Inflammatory macrophage (primary cell): ENCODE measurements at places on chromosomes 7 and 10.

DNA sequence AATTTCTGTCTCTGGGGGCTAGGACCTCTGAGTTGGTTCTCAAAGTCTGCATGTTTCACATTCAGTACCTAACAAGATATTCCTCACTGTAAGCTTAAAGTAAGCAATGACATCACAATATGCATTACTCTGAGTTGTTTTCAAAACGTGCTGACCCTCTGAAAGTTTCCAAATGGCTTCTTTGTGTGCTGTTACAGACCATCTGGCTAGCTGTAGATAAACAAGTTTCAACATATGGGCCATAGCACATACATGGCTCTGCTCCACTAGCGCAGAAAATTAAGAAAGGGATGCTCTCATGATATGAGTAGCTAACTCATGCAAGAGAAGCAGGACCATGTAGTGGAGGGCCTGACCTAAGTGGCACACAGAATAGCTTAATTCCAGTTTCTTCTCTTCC, 119.0 kb downstream of the HTR7 start:
- DNase-seq = no peak

DNA sequence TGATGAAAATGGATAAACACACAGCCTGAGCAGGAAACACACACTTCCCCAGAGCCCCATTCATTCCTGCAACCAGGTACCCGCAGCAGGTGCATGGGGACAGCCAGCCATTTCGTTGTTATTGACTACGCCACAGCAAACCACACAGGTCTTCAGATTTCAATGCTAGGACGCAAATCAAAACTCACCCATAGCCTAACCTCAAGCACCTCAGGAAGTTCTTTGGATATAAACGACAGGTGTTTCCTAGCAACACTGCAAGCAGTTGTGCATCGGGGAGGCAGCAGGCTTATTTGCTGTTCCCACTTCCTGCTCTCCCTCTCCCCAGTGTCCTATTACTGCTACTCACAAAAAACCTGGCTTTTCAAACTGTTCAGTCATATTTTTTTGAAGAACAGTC, 176.5 kb upstream of the FRMD4A start:
- DNase-seq = no peak

DNA sequence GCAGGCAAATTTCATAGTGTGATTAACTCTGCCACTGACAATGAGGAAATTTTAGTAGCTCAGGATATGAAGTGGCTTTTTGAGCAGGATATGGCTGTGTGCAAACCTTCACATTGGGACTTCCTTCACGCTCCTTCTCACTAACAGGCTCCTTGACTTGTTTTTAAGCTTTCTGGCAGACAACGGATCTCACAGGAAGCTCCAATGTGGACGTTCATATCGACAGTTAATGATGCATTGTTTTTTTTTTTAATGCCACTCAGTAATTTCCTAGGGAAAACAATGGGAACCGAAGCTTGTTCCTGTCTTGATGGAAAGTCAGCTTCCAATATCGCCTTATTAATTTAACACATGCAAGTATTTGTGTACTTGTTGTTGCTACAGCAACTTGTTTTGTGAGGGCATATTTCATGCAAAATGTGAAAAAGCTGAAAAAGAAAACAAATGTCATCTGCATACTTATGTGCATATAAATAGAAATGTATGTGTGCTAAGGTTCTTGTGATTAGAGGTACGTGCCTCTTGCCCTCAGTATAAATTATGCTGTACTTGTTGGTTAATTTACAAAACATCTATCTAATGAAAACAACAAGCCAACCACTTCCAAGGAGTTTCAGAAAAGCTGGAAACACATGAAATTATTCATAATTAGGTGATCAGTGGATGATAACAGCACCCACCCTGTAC, 84.7 kb downstream of the NRP1 start:
- DNase-seq = no peak

DNA sequence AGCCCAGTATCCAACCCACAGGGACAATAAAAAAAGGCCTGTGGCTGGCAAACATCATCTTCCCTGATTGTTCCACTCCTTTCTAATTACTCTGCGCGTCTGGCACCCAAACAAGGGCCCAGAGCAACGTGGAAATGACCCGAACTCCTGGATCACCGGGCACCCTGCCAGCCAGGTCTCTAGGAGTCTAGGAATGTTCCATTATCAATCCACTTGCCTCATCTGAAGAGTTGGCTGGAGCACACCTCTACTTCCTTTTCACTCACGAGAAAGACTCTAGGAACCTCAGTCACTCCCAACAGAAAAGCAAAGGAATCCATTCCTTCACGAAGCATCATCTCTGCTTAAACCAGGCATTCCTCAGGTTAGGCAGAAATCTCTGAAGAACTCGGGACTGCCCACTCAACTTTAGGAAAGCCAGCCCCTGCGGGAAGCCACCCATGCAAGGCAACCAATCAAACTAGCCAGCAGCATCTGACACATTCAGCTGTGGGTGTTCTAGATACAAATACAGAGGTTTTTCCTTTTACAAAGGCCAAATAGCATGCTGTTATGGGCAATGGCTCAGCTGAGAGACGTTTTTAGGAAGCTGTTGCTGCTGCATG, 37.7 kb downstream of the ATXN7L1 start:
- DNase-seq = no peak

DNA sequence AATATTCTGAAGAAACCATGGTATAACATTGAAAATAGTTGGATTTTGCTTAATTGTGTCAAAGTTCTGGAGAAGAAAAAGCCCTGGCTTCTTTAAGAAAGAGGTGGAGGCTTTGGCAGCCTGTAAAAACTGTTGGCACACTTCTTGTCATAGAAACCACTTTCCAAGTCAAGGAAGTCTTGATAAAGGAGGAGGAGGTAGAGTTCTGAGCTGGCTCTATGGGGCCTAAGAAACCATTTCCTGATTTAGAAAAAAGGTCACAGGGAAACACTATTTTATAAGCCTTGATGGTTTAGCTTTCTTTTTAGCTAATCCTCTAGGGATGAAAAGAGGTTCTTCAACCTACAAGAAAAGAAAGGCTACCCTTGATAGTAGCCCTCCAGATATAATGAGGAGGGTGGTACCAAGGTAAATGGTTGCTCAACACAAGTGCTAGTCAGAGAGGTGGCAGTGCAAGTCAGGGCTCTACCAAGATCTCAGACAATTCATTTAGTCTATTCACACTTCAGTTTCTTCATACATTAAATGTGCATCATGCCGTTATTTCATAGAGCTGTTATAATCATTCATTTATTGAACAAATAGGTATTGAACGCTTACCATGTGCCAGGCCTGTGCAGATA, 346.9 kb downstream of the RNLS start:
- DNase-seq = no peak

- no peak for DNase-seq
Observed at GRCh38 chr7:74027683-74028320, at the start of gene ELN. Gene ELN, plus strand, starts transcription at chr7:74028173. Its CDS starts 15 bp downstream, at chr7:74028188.

- no peak for DNase-seq
Observed at GRCh38 chr7:81648716-81649115, 121.1 kb downstream of the HGF start.

DNA sequence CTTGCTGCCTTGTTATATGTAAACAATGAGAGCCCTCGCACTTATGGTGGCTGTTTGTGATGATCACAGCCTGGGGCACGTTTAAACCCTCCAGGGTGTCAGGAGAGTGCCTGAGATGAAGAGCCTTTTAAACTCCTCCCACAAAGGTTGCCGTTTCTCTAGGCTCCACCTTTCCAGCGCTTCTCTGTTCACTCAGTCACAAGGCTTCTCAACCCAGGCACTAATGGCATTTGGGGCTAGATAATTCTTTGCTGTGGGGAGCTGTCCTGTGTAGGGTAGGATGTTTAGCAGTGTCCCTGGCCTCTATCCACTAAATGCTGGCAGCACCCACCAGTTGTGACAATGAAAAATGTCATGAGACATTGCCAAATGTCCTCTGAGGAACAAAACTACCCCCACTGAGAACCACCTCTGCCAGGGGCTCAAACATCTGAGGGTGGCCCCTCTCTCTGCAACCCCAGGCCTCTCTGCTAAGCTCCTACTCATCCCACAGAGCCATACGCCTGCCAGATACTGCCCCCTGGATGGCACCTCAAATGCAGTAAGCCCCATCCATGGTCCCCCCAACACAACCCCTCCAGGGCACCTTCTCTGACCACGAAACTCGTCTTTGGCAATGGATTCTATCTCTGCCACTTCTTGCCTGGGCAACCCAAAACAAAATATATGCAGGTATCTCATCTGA, 144.3 kb upstream of the ZMIZ1 start:
- no peak for DNase-seq

- DNase-seq = no peak
Observed at GRCh38 chr10:112803961-112804401, 146.1 kb upstream of the TCF7L2 start.

DNA sequence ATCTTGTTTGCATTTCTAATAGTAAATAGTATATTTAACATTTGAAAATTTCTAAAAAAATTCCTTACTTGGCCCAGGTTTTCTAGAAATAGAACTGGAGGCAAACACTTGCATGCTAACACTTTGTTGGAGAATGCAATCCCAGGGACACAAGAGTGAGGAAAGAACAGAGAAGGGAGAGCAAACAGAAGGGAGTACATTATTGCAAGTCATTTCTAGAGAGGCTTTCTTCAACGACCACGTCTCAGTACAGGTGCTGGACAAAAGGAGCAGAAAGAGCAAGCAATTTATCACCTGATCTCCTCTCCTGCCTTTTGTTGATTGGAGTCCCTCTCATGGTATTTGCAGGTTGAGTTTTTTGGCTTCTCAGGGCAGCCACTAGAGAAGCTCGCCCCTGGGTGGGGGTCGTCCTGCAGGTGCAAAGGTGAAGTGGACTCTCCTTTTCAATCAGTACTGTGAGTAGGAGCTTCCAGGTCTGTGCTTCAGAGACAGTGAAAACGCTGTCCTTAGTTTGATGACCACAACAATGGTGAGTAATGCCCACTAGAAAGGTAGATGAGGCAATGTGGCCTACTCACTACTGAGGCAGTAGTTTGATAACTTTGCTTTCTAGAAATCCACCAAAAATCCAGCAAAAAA, 5.2 kb downstream of the CPED1 start:
- DNase-seq = no peak

DNA sequence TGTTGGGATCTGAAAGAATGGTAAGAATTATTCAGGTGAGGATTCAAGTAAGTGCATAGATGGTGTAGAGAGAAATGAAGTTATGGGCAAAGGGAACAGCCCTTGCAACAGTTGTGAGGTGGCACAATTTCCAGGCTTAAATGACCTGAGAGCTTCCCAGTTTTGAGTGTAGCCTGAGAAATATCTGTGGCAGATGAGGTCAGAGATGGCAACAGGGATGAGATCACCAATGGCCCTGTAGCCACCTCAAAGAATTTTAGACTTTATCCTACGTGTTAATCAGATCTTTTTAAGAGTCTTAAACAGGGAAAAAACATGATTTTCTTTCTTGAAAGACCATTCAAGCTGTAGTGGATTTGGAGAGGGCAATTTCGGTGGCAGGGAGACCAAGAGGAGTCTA, 1.9 kb upstream of the NRF1 start:
- peak; percentile 70 for DNase-seq

DNA sequence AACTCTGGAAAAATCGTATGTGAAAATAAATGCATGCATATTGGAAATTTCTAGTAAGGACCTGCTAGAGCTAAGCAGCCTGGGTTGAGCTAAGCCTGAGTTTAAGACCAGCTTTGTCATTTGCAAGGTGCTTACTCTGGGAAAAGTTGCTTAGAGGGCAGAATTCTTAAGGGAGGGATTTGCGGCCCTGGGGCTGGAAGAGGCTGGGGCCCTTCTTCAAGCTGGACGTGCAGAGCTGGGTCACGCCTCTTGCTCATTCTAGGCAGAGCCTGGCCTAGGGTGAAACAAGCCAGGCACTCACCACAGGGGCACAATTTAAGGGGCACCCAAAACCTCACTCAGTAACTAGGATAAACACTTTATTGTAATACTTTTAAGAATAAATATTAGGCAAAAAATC, 137.2 kb downstream of the ARHGAP22 start:
- DNase-seq = no peak

DNA sequence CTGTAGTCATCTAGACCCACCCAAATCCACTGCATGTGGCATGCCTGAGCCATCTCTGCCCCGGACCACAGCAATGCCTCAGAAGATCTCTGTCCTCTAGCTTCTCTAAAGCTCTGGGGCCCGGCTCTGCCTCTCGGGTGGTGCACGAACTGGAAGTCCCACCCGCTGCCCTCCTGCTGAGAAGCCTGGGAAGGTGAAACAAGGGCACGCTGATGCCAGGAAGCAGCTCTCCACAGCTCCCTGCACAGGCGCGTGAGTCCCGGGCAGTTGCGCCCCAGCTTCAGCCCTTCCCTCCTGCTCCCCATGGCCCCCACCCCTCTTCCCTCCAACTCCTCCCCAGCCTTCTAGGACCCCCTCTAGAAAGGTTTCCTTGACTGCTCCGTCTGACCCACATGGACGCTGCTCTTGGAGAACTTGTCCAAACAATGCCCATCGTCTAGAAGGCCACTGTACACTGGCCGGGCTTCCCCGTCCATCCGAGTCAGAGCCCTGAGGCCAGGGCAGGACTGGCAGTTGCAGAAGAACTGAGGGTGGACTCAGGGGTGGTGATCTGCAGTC, 12.8 kb downstream of the KCNH2 start:
- DNase-seq = no peak

DNA sequence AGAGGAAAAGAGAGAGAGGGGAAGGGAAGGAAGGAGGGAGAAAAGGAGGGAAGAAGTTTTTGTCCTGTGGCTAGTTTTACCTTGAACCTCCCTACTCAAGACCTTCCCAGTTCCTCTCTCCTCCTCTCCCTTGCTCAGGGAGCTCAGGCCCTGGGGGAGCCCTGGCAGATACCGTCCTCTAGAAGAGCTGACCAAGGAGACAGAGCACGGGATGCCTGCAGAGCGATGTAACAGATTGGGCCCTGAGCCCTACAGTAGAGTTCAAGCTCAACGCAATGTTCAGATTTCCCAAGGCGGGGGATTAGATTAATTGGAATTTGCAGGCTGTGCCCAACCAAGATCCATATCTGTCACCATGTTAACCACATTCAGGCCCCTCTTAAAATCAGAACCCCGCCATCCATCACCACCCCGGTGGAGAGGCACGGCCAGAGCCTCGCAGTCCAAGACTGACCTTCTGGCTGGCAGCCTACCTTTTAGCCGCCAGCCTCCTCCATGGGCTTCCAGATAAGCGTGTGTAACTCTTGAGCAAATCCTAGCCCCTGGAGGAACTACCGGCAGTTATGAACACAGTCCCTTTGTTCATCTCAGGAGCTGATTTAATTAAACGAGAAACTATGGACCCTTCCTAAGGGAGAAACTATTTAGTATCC, 70.6 kb downstream of the KCNMA1 start:
- no peak for DNase-seq

GRCh38 chr7:66303454-66304155, 98.5 kb downstream of the TPST1 start:
- no peak for DNase-seq

DNA sequence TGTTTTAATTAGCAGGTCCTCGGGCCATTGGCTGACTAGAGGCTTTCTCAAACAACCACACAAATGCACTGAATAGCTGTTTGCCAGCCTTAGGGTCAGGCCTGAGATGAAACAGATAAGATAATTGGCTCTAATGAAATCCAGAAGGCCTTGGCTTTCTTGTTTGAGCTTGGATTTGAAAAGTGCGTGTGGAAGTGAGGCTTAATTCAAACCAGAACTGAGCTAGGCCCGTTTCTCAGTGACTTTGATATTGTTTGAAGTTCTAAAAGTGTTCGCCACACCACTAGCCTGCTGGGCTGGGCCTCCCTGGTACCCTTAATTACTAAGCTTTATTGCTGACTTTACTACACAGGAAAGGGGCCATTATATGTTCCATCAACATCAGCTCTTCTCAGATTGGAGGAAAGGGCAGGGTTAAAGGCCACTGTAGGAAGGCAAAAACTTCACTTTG, 270.6 kb downstream of the TWIST1 start:
- no peak for DNase-seq

GRCh38 chr10:114634609-114634979, 23.5 kb downstream of the ABLIM1 start:
- DNase-seq = no peak

GRCh38 chr7:66503036-66503370, 125.7 kb upstream of the KCTD7 start:
- DNase-seq = no peak
